Spinal cord (tissue), 10 donors: ENCODE measurements at places on chromosomes 3 and 15. TPM values are rescaled to one million over a fixed set of nuclear protein-coding genes. Genes with fewer than 3 reads are reported as not detected.

DNA sequence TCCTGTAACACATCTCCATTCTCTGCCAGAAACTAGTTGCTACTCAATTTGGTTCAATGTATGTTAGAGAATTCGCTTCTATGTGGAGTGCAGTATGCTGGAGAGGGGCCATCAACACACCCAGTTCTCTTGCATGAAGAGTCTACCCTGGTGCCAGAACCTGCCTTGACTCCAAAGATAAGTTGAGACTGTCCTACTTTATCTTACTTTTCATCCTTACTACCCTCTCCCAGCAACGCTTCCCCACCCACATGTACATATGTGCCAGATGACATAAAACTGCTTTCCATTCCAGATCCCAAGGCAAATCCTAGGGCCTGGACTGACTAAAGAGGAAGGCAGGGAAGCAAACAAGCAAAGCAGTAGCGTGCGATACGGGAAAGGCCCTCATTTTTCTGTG, 442.6 kb upstream of the THRB start:
- no peak for DNase-seq

- no peak for DNase-seq
Observed at GRCh38 chr15:40137303-40138200, 23.3 kb upstream of the BUB1B start.

- no peak for DNase-seq
Observed at GRCh38 chr3:133992951-133993620, 36.6 kb downstream of the SLCO2A1 start.

GRCh38 chr3:69752241-69752640, 13.0 kb downstream of the MITF start:
- DNase-seq: no peak

- DNase-seq: no peak
Observed at GRCh38 chr3:134903837-134904236, 108.8 kb downstream of the EPHB1 start.

DNA sequence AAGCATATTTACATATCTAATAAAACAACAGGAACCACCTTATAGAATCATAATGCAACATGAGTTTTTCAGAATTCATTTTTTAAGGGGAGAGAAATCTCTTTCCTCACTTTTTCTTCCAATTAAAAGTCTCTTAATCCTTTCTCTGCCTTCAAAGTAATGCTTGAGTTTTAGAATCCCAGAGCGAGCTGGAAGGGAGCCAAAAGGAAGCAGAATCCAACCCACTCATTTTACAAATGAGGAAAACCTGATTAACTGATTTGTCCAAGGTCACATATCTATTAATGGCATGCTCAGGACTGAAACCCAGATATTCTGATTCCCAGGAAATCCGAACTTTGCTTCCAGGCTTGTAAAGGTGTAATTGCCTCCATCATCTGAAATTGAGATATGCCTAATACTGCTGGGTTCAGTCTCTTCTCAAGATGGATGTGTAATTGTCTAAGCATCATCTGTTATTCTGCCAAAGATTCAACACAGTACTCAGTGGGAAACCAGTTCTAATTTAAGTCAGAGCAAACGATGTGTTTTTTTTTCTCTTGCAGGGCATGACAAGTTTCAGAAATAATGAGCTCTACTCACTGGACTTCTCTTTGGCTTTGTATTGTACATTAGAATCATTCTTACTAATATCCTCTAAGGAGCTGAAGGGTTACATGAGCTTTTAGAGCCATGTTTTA, 481.4 kb upstream of the CFAP20DC start:
- DNase-seq: no peak

GRCh38 chr3:105499961-105500360, 133.3 kb downstream of the ALCAM start:
- DNase-seq: no peak

DNA sequence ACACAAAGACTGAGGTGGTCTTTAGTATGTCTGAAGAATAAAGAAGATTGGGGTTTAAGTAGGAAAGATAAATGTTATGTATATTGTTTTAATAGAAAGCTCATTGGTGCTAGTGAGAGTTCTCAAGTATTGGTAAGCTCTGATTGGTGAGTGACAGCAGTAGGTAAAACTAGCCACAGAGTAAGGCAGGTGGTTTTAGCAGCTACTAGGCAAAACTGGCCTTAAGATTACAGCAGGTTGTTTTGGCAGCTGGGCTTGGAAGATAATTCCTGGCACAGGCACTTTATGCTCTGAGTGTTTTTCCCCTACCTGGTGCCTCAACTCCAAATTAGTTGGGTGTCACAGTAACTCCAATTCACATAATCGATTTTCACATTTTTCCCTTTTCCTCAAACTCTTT, 66.3 kb downstream of the STAG1 start:
- DNase-seq: no peak

GRCh38 chr3:167740961-167741587, 5.6 kb downstream of the SERPINI1 start:
- no peak for DNase-seq

GRCh38 chr15:76964157-76964556, 30.8 kb upstream of the PSTPIP1 start:
- DNase-seq: no peak

DNA sequence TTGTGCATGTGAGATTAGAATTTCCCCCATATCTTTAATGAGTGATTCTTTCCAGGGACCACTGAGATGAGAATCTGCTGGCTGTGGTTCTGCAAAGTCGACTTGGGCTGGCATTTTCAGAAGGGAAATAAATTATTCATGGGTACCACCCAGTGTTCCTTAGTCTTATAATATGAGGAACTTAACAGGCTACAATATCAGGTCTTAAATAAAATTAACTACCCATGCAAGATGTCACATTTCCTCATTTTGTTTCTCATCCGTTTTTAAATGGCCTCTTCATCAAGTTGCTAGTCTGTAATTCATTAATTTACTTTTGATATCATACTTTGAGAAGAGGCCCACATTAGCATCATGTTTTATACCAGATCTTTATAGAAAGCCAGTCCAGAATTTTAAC, 58.3 kb upstream of the SKOR1 start:
- DNase-seq: no peak

GRCh38 chr3:16917256-16917935, 32.6 kb downstream of the PLCL2 start:
- no peak for DNase-seq

- no peak for DNase-seq
Observed at GRCh38 chr3:171348121-171348520, 112.1 kb downstream of the TNIK start.

DNA sequence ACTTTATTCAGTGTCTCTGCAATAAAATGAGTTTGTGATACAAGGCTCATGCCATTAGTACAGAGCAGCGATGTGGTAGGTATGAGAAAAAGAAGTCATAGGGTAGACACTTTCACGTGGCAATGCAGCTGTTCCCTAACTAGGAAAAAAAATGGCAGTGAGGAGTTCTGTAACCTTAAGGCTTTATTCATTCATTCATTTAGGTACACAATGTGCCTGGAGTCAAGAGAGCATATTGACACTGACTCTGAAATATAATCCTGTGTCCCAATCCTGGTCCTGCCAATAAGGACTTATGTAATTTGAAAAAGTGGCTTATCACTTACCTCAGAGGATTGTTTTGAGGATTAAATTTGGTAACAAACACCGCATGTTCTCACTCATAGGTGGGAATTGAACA, 173.0 kb upstream of the AZI2 start:
- no peak for DNase-seq

DNA sequence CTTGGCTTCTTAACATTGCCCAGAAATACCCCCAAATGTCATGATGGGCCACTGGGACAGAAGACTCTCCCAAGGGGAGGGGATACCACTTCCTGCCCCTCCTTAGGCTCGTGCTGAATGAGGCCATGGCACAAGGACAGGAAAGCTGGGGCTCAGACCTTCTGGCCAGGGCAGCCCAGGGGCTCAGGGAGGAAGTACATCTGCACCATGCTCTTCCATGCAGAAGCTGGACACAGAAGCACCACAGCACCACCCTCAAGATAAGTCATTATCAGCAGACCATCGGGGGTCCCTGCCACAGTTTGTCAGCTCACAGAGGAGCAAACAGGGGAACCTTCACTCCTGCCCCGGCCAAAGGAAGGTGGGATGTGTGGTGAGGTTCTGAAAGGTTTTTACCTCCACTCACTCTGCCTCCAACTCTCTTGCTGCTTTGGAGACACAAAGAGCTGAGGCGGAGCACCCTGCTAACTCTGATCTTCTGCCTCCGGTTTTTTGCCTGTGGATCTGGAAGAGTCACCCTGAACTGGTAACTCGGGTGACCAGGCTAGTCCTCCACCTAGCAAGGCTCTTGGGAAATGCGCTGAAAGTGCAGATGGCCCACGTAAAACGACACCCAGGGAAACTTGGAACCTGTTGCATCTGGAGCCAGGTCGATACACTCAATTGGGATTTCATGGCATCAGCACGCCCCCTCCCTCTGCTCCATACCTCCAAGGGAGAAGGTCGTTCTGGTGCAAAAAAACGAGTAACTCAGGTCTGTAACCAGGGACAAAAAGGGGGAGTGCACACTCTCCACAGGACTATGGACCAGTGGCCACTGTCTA, 8.3 kb downstream of the BMF start:
- DNase-seq: no peak

DNA sequence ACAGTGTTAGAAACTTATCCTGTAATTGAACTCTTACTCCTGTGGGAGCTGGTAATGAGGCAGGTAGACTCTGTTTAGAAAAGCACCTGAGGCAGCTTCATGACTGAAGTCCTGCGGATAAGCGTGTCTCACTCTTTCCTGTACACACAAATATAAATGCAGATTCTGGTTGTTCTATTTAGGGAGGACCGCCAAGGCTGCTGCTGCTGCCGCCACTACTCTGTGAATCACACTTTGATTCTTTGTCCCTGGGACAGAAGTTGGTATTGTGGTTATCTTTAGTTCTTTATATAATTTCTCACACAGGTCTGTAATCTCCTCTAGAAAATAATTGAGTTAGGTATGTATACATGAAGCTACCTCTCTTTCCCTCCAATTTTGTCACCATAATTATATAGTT, 3.6 kb downstream of the LSAMP start:
- no peak for DNase-seq

DNA sequence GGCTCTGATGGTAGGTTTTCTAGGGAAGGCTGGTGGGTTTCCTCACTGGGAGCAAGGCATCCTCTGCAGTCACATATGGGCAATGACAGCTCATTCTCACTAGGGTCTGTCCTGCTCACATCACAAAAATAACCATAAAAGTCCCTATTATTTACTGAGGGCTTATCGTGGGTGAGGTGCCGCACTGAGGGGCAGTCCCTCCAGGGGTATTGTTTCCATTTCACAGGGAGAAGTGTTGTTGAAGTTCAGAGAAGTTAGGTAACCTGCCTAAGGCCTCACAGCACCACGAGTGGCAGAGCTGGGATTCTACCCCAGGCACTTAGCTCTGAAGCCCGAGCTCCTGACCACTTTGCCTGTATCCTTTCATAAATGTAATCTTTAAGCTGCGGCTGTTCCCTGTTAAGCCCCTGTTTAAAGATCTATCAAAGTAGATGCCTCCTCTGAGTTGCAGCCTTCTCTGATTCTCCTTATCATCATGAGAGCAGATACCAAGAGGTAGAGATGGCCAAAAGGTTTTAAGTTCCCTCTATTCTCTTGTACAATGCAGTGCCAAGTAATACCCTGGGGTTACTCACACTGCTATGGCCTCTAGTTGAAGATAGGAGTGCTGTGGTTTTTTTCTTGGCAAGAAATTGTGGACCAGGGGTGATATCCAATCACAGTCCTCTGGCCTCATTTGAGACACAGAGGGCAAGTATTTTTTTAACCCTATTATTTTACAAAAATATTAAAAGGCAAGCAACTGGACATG, 107.0 kb downstream of the RPLP1 start:
- no peak for DNase-seq

DNA sequence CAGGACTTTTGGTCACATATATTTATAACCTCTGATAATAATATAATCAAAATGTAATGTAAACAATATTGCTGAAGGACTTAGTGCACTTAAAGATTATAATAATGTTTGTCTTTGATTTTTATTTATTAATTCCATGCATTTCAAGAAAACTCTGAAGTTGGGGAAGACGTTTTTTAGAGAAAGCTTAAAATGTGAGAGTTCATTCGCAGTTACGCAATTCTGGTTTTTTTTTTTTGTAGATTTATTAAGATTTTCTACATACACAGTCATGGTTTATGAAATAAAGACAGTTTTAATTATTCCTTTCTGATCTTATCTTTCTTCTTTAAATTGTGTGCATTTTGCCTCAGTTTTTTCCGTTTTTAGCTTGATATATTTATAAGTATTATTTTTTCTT, 204.7 kb downstream of the EPHA3 start:
- DNase-seq: no peak

DNA sequence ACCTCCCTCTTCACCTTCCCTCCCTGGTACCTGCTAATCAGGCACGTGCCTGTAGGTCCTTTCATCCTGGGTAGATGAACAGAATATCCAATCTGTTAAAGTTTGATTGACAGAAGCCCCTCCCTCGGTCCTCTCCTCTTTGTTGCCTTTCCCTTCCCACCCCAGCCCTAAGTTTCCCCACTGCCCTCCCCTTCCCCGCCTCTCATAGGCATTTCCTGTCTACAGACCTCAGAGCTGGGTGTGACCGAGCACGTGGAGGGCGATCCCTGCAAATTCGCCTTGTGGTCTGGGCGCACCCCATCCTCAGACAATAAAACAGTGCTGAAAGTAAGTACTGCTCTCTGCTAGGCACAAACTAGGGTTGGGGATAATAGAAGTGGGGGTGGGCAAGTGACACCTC, 239.2 kb upstream of the UMPS start:
- DNase-seq: no peak

GRCh38 chr3:24832891-24833290, 338.2 kb upstream of the THRB start:
- DNase-seq: no peak

- DNase-seq: no peak
Observed at GRCh38 chr15:99450896-99451358, 114.9 kb upstream of the MEF2A start.

DNA sequence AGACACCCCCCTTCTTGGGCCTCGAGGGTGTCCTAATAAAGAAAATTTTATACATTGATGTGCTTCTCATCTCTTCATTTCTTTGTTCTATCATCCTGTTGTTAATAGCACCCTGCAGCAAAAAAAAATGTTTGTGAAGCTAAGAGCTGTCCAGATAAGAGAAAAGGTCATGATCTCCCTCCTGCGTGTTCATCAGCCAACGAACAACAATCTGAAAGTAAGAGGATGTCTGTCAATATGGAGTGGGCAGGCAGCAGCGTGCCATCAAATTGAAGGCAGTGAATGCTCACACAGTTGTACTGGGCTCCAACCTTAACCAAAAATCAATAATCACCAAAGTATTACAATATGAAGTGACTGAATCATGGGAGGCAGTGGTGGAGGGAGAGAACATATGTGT, 418.6 kb upstream of the ONECUT1 start:
- DNase-seq: no peak

- no peak for DNase-seq
Observed at GRCh38 chr15:75360391-75360790, 8.0 kb downstream of the MAN2C1 start.

Gene VILL
- total RNA-seq: 12.3 TPM

Gene PAQR5
- total RNA-seq: 9.3 TPM

Gene SI
- total RNA-seq: 0.10 TPM

Gene ZNF774
- total RNA-seq: 5.3 TPM

Gene ZNF620
- 7.9 TPM for total RNA-seq

Gene EPB42
- 5.6 TPM for total RNA-seq

Gene ACTC1
- 2.0 TPM for total RNA-seq

Gene STX19
- 0.17 TPM for total RNA-seq
